ENCODE measurements at places on chromosomes 2 and 18.

- no peak for DNase-seq
These were observed 33.0 kb upstream of the RPL37A start for GRCh38 chr2:216465579-216466195.

DNA sequence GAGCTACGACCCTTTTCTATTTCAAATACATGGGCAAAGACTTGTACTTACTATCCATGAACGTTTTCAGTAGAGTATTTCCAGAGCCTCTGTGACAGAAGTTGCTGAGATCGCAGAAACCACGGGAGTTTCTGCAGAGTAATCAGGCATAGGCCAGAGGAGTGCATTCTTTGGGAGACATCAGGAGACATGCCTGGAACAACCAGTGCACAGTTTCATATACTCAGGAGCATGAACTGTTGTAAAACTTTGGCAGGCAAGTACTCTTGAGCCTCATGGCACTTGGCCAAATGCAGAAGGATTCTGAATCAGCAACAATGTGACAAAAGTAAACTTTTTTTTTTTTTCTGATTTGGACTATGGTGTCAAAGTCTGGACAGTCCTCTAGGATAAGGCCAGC lies 307.1 kb downstream of the GRB14 start:
- no peak for DNase-seq

DNA sequence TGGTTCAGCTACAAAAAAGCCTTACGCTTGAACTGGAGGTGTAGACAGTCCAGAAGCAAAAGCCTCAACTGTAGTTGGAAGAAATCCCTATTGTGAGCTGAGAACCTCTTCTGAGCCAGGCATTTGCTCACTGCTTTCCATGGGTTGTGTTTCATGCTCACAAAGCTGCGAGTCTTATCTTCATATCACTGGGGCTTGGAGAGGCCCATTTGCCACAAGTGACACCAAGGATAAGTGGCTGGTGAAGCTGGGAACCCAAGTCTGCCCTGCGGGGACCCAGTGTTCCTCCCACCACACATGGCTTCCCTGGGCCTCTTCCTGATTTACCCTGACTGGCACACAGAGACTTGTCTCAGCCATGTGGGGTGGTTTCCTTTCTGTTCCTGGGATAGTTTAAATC lies 130.4 kb downstream of the RNF144A start:
- no peak for DNase-seq

DNA sequence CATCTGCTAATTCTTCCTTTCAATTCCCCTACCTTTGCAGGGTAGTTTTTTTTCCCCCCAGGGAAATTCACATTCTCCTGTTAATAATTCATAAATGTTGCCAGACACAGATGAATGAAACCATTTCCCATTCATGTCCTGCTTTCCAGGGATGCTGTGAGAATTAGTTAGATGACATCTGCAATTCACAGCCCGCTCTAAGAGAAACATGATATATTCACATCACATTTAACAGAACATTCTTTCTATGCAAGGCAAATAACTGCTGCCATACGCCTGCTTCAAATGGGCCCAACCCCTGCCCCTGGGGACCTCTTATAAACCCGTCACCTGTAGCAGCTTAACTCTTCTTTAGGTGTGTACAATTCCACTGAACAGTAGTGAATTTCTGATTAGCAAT lies 110.6 kb upstream of the CTAGE1 start:
- no peak for DNase-seq

GRCh38 chr18:68800075-68800474 lies 2.2 kb downstream of the CCDC102B start:
- no peak for DNase-seq

Data from CD4-positive, alpha-beta T cell treated with Interleukin-2 at 100 ng/mL for 4 hours (primary cell).